Tibial nerve (tissue), 4 donors: ENCODE measurements at places on chromosomes 13 and 19. TPM values are rescaled to one million over a fixed set of nuclear protein-coding genes. Genes with fewer than 3 reads are reported as not detected.

Gene PEG3
- 9.6 TPM for total RNA-seq

Gene C5AR1
- total RNA-seq = 13.7 TPM

Gene OR7A5
- total RNA-seq = 1.8 TPM

Gene GNG7
- total RNA-seq = 5.3 TPM

Gene PCDH20
- 0.66 TPM for total RNA-seq

Gene S1PR5
- 0.84 TPM for total RNA-seq

Gene CEACAM5
- not detected for total RNA-seq

Gene NRTN
- total RNA-seq = not detected

Gene TEAD2
- total RNA-seq = 39.0 TPM

Gene MCEMP1
- total RNA-seq = 1.5 TPM

Gene SLC8A2
- total RNA-seq = not detected

Gene SMIM44
- not detected for total RNA-seq

Gene MEIOSIN
- total RNA-seq = not detected

Gene NLRP9
- not detected for total RNA-seq

Gene SIAH3
- total RNA-seq = not detected

Gene SPRED3
- total RNA-seq = under 0.01 TPM

Gene CCDC8
- total RNA-seq = 4.6 TPM
